ENCODE measurements at places on chromosomes 13 and 19.

GRCh38 chr13:46592385-46592784 lies 39.4 kb downstream of the LRCH1 start:
- DNase-seq, result no peak

DNA sequence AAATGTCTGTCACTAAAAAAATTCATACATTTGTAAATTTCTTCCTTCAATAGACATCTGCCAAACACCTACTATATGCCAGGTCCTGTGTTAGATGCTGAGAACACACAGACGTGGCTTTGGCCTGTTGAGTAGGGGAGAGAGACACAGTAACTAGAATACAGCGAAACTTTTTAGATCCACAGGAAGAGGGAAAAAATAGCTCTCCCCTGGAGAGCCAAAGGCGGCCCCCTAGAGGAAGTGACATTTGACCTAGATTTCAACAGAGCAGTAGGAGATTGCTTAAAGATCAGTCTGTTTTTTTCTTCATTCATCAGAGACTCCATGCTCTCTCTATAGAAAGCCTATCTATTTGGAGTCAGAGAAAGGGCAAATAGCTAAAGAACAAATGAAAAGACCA lies 11.3 kb downstream of the LCP1 start:
- DNase-seq, result no peak

DNA sequence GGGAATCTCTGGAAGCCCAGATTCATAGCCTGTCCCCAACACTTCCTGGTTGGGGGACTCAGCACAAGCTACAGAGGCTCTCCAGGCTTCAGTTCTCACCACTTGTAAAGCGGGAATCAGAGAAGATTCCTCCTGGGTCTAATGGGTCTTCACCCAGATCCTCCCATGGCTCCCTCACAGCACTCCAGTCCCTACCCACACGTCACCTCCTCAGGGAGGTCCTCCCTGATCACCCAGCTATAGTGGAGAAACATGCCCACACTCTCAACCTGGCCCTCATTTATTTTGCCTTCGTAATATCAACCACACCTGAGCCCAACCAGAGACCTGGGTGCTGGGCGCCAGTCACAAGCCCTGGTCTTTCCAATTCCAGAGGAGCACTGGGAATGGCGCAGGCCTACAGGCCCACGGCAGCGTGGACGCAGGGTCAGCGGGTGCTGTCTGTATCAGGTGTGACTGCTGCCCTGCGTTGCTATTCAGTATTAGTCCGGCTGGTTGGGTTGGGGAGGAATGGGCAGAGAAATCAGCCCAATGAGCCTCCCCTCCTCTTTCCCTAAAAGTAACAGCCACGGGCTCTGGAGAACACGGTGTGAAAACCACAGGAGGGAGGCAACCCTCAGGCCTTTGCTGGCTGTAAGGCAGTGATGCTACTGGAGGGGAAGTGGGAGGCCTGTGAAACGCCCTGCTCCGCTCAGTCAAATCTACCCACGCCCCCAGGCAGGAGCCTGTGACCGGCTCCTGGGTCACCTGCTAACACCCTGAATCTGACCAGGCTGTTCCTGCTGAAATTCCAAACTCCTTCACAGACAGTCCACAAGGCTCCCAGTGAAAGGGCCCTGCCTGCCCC lies 5.2 kb downstream of the AKT2 start:
- no peak for DNase-seq

DNA sequence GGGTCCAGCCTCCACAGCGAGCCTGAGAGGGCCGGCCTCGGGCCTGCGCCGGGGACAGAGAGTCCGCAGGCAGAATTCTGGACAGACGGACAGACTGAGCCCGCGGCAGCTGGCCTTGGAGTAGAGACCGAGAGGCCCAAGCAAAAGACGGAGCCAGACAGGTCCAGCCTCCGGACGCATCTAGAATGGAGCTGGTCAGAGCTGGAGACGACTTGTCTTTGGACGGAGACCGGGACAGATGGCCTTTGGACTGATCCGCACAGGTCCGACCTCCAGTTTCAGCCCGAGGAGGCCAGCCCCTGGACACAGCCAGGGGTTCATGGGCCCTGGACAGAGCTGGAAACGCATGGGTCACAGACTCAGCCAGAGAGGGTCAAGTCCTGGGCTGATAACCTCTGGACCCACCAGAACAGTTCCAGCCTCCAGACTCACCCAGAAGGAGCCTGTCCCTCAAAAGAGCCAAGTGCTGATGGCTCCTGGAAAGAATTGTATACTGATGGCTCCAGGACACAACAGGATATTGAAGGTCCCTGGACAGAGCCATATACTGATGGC lies 490 bp downstream of the ITPKC start:
- DNase-seq, result no peak

DNA sequence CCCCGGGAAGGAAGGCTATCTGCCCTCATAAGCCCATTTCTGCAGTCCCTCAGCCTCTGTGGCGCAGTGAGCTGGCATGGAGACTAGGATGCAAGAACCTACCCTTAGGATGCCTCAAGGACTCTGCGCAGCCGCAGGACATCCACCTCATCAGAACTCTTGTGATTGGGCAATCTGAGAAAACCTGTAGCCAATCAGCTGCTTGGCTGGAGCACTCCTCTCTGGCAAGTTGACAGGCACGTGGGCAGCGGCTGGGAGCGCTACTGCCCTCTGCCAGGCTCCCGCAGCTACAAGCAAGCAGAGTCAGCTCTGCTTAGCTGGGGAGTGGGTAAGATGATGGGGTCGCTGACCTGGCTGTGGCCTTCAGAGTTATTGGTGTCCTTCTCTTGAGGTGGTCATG lies 1.5 kb upstream of the ECSIT start:
- no peak for DNase-seq

DNA sequence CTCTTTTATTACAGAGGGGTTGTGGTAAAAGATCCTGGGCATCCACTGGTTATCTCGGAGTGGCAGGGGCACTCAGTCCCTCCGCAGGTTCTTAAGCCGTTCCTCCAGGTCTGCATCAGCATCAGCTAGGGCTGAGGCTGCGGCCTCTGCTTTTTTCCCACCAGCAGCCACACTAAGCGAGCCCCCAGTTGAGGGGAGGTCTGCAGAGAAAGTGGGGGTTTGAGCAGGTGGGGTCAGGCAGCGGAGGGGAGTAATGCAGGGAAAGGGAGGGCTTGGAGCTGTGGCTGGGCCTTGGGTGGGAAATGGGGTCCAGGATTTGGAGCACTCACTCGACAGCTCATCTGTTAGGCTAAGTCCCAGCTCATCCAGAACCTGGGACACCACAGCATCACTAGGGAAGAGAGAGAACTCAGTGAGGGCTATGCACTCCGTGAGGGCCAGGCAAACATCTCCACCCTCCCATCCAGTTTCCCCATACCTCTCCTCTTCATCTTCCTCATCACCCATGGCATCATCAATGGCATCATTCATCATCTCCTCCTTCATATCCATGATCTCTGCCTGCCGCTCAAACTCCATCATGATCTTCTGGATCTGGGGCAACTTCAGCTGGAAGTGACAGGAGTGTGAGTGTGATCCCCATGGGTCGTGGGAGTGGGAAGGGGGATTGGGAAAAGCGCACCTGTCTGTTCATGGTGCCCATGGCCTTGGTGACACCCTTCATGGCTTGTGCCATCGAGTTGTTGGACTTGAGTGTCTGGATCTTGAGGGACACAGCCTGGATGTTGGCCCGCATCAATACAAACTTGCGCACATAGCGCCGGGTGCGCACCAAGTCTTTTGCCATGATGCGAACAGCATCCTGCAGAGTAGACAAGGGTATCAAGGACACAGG lies 3.1 kb downstream of the CHMP2A start:
- DNase-seq, result no peak

- no peak for DNase-seq
Observed at GRCh38 chr19:18646535-18647370, 9.9 kb downstream of the KLHL26 start.

GRCh38 chr13:92158346-92158745 lies 759.9 kb downstream of the GPC5 start:
- no peak for DNase-seq

- DNase-seq, result no peak
Observed at GRCh38 chr19:44874317-44874716, 16.7 kb upstream of the TOMM40 start.

DNA sequence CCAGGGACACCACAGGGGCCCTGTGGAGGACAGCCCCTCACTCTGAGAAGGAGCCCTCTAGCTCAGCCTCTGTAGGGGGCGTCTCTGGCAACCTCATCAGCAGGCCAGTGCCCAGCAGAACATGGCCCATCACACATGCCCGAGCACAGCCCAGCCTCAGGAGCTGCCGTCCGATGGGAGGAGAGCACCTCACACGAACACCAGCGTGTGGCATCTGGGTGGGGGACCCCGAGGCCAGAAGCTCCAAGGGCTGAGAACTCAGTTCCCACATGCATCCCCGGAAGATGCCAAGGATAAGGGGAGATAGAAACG lies 11.3 kb downstream of the SH3GL1 start:
- DNase-seq, result no peak

DNA sequence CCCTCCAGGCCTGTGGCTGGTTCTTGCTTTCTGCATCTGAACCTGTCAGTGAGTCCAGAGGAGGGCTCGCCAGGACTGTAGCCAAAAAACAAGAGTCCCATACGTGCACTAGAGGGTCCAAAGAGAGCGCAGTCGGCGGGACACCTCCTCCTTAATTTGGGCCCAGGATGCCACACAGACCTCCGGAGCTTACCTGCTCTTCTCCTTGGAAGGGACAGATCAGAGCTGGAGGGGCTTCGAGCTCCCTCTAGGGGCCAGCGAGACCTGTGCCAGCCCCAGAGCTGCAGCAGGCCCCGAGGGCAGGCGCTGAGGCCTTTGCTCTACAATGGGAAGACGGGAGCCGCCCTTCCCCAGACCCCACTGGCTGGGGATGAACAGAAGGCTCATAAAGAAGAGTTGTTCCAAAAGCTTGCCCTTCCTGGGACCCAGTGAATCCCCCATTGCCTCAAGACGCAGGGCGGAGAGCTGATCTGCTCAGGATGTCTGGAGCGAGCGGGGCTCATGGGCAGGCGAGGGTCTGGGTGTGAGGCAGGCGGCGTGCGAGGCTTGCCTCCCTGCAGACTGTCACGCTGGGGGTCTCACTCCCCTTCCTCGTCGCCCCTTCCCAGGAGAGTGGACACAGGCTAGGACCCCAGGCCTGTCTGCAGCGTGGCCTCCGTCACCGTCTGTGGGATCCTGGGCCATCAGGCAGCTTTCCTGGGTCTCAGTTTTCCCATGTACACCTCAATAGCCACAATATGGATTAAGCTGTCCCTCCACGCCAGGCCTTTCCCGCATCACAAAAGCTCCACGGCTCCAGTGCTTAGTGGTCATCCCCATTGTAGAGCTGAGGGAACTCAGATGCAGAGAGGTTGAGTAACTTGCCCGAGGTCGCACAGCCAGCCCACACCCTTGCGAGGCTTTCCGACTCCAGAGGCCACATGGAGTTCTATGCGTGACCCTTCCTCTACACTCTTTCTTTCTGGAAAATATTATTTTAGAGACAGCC lies 46.9 kb upstream of the VSTM2B start:
- no peak for DNase-seq

DNA sequence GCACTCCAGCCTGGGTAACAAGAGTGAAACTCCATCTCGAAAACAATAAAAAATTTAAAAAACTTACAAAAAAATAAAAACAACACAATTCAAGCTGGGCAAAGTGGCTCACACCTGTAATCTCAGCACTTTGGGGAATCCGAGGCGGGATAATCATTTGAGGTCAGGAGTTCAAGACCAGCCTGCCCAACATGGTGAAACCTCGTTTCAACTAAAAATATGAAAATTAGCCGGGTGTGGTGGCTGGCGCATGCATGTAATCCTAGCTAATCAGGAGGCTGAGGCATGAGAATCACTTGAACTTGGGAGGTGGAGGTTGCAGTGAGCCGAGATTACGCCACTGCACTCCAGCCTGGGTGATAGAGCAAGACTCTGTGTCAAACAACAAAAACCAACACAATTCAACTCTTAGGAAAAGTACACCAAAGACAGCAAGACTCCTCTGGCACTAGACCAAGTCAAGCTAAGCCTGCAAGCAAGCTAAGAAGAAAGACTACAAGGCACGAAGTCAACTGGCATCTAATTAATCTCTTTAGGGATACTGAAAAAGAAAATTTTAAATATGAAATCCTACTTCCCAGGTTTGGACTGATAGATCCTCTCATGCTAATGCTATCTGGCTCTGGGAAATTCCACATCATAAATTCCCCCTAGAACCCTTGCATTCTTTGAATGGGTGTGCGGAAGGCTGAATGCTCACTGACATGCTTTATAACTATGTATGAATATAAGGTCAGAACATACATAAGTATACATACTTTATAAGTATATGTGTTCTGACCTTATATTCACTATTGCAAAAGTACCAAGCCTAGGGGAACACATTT lies 7.9 kb downstream of the PBX4 start:
- no peak for DNase-seq

DNA sequence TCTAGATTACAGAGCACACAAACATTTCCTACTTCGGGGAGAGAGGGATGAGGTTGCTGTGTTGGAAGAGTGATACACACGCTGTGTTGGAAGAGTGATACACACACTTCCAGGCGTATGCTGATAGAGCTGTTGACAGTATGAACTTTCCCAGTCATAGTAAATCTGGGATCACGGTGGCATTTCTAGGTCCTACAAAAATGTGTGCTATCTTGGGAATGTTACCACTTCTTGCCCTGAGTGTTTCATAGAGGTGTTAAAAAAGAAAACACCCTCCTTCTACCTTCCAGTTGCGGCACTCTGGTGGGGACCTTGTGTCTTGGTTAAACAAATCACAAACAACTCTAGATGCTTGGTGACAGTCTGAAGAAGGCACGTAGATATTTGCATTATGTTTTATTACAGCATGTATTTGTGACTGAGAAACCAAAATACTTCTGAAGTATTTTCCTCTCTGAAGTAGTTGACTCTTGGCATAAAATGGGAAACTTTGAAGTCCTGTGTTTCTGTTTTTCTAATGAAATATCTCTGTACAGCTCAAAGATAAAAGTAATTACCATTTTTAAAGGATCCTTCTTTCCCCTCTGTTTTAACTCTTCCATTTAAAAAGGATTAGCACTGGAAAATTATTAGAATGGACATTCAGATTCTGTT lies 52.5 kb downstream of the ARHGAP35 start:
- no peak for DNase-seq

DNA sequence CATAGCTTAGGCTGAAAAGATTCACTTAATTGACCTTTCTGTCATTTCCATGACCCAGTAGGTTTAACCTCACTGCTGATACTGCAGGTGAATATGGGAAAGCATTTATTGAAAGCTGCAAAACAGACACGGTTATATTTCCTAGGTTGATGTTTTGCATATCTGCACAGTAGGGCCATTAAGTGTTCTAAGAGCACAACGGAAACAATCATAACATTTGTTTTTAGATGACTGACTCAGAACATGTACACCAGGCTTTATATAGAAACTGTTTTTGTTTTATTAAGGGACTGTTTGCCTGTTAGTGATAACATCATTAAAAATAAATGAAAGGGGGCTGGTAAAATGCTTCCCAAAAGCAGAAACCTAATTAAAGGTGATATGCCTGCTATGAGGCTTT lies 367.8 kb downstream of the DACH1 start:
- DNase-seq, result no peak

DNA sequence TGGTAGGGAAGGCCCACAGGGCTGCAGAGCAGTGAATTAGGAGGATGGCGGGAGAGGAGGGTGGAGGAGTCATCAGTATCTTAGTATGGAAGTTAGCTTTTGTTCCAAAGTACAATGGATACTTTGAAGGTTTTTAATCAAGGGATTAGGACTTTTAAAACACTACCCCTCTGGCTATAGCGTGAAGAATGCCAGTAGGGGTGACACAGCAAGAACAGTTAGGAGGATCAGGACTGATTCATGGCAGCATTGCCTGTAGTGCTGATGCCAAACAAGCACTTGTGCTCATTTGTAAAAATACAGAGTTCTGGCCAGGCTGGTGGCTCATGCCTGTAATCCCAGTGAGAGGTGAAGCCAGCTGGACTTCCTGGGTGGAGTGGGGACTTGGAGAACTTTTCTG lies 46.2 kb downstream of the SKA3 start:
- no peak for DNase-seq

Measured in activated CD4-positive, alpha-beta T cell treated with anti-CD3 and anti-CD28 coated beads for 24 hours (primary cell).